ENCODE measurements at places on chromosomes 2 and 18.
A peak's percentile ranks its signal among the peaks of the same experiment; 100 is the strongest.

GRCh38 chr2:109646961-109647360, 32.8 kb downstream of the SOWAHC start:
- no peak for DNase-seq

DNA sequence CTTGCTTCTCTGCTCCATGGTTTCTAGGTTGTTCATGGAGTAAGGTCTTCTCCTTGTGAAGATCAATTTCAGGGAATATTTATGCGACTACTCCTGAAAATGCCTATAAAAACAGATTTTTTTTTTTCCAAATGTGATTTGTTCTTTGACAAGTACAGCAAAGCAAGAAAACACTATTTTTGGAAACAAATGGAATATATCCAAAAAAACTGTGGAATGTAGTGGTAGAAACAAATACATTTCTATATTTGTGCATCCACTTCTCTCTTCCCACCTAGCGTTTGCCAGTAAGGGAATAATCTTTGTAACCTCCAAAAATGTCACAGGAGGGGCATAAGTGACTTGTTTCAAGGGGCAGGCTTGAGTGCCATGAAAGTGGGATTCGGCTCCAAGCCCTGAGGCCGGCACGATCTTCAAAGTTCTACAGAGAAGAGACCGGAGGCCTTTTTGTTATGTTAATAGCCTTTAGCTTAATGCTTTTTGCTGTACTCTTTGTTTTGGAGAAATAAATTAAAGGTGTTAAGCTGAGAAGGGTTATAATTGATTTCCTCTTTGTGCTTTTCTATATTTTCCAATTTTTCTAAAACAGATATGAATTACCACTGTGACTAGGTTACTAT, 200.6 kb downstream of the NRP2 start:
- DNase-seq = no peak

GRCh38 chr2:128505575-128506526, 187.2 kb upstream of the HS6ST1 start:
- DNase-seq = no peak

DNA sequence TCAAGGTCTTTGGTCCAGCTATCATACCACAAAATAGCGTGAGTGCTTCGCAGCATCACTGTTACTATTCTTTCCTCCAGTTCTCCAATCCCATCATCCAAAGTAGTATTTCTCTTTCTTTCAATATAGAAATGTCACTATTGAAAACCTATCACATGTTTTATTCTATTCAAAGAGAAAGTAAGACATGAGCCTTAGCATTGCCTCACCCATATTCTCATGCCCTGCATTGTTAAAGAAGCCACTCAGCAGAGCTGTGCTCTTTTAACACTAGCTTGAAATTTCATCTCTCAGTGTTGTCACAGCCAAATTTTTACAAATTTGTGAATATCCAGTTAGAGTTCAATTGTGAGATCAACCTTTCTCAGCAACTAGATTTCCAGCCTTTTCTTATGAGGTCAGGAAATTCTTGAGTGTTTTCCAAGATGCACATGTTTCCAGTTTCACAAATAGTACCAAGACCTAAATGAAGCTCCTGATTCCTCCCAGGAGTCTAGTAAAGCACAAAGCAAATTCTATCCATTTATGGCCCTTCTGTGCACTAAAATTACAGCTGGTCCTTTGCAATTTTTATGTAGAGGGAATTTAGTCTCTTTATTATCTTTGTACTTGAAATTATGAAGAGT, 343.7 kb downstream of the SPAG16 start:
- no peak for DNase-seq

DNA sequence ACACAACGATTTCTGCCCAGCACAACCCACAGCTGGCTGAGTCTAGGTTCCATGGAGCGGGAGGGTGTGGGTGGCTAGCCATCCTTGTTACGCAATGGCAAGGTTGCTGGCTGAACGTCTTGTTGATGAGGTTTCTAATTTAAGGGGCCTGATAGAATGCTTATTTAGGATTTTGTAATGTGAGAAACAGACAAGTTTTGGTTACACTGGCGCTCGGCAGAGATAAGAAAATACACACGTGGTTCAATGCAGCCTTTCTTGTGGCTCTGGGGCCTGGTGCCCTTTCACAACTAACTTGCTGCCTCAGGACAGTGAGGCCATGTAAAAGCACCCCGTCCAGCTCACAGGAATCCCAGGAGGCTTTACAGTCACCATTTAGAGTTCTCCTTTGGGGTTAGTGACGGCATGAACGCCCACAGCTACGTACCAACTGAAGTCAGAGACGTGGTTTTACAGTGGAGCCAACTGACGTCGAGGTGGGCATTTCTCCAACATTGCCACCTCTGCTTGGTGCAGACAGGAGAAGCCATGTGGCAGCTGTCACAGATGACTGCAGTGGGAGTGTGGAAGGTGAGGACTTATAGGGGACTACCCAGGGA, 29.7 kb upstream of the PIEZO2 start:
- no peak for DNase-seq

GRCh38 chr2:84495539-84496146, 20.7 kb upstream of the DNAH6 start:
- peak; percentile 35 for DNase-seq

- no peak for DNase-seq
Measured at GRCh38 chr2:105643405-105644173, 101.1 kb upstream of the NCK2 start.

DNA sequence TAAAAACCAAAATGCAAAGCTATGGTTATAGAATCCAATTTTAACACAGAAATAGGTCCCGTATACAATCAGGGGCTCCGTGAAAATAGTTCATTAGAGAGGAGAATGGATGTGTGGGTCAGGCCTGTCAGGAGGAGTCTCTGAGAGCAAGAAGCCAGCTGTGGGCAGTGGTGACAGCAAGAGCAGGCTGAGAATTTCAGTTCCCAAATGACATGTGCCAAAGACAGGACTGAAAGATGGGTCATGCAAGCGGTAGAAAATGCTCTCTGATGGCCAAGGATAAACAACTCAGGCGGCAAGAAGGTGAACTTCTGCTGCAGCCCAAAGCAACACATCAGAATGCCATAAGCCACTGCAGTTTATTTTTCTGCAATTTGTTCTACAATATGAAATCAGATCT, 100.4 kb downstream of the CCDC141 start:
- no peak for DNase-seq

- DNase-seq = no peak
Measured at GRCh38 chr2:13508671-13509070, 791.9 kb downstream of the TRIB2 start.

DNA sequence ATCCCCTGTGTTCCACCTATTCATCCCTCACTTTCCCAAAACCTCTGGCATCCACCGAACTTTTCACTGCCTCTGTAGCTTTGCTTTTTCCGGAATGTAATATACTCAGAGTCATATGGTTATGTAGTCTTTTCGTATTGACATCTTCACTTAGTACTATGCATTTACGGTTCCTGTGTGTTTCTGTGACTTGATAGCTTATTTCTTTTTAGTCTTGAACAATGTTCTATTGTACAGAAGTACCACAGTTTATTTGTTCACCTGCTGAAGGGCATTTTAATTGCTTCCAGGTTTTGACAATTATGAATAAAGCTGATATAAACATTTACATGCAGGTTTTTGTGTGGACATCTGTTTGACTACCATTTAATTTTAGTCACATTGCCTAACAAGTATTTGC, 154.7 kb upstream of the DOK6 start:
- DNase-seq = peak; percentile 80

- DNase-seq = no peak
Measured at GRCh38 chr18:13530879-13531387, 195.4 kb downstream of the FAM210A start.

GRCh38 chr2:110691612-110692258, 13.9 kb upstream of the BUB1 start:
- no peak for DNase-seq

DNA sequence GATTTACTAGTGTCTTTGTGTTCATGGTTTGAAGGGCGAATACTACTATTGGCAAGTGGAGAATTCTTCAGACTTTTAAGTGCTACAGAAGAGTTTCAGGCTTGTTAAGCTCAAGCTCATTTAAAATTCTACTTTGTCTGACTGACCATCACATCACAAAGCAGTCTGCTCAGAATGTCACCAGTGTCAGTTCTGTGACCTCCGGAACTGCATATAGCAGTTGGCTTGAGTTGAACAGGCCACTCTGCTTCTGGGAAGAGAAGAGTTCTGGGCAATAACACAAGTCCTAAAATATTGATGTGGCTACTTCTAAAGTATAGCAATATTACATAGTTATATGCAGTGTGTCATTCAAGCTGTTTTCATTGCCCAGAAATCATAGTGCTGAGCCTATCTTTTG, 245.0 kb upstream of the BOD1L2 start:
- no peak for DNase-seq

Measured in NCI-H774 (cell line).